ENCODE measurements at places on chromosomes 5 and 9.

DNA sequence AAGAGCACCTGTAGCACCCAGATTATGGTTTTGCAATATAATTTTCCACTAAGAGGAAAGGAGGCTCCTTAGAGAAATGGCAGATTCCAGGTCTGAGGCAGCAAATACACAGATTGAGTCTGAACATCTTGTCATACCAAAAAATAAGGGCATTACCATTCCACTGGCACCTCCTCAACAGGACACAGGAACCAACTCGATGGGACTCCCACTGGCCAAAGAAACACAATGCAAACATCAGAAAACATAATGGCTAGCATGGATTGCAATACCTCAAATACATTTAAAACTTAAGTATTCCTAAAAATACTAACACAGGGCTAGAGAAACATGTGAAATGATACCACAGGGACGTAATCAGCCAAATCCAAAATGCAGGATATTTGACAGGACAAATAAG lies 12.4 kb upstream of the RANBP17 start:
- DNase-seq, result no peak

DNA sequence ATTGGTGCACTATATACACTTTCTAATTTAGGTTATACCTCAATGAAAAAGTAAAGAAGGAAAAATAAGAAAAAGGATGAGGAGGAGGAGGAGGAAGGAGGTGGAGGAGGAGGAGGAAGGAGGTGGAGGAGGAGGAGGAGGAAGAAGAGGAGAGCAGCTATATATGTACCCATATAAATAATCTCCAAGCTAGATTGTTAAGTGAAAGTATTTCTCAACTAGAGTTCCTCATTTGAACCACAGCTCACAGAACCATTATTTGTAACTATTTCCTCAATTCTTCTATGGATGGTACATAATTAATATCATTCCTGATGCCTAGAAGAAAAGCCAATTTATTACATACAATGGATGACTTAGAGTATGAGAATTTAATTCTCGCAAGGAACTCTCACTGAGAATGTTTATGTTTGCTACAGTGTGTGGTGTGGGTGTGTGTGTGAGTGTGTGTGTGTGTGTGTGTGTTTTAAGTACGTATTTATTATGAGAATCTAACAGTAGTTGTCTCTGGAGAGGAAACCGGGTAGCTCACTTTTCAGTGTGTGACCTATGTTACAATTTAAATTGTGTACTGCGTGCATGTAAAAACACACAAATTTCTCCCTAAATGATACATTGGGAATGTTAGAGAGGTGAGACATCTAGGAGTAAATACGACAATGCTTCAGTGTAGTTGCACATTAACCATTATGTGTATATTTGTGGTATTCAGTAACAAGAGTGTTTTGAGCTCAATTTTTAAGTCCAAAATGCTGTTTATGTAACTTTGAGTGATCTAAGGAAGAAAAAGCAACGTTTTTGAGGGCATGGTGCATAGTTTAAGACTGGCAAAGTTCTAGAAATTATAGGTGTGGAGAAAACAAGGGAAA lies 20.2 kb upstream of the NREP start:
- no peak for DNase-seq

- DNase-seq, result no peak
Observed at GRCh38 chr9:17846948-17847655, 268.2 kb downstream of the SH3GL2 start.

DNA sequence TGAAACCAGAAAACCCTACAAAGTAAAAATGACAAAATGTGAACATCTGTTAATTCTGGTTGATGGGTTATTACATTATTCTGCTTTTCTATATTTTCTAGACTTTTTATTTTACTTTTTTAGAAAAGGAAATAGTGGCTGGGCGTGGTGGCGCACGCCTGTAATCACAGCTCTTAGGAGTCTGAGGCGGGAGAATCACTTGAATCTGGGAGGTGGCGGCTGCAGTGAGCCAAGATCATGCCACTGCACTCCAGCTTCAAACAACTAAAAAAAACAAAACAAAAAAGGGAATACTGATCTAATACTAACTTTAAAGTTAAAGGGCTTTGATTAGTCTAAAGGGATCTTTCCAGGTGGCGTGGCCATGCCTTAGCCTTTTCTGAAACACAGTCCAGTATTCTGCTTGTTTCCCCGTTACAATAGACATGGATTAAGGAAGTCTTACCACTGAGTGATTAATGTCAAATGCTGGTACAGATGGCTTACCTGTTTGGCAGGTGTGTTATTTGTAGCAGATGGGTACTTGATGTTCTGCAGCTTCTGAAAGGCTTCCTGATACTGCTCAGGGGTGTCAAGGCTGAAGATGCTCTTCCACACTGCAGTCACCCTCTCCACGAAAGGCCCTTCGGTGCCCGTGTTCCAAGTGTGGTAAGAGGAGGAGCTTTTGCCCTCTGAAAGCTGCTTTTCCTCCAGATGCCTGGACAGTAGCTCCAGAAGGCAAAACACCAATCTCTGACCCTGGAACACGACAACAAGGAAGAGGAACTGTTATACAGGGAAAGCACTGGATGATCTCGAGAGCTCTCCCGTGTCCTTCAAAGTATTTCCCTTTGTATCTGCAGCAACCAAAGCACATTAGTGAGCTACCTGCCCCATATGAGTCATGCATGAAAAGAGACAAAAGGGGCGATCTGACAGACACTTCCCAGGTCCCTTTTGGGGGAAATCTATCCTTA lies 37.5 kb downstream of the CNOT8 start:
- DNase-seq, result no peak

- DNase-seq, result peak; percentile 94
Observed at GRCh38 chr5:134503088-134503936, 22.2 kb upstream of the JADE2 start.

DNA sequence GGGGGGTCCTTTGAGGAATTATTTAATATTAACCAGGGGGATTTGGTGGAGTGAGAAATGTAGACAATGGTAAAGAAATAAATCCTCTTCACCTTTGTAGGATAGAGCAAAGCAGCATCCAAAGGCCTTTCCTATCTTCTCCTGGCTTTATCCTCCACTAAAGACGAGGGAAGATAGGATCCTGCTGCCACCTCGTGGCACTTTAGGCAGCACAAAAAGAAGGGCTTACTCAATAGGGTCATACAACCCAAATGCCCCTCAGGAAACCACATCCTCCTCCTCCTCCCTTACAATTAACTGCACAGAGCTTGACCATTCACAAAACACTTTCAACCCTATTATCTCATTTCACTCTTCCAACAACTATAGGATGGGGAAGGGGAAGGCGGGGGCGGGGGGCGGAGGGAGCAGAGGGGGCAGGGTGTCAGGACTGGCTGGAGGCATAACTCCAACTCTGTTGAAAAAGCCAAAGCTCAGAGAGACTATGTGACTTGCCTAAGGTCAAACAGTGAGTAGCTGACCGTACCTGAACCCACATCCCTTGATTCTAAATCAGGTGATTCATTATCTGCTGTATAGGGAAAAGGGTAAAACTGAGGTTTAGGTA lies 45.4 kb upstream of the MYOT start:
- no peak for DNase-seq

DNA sequence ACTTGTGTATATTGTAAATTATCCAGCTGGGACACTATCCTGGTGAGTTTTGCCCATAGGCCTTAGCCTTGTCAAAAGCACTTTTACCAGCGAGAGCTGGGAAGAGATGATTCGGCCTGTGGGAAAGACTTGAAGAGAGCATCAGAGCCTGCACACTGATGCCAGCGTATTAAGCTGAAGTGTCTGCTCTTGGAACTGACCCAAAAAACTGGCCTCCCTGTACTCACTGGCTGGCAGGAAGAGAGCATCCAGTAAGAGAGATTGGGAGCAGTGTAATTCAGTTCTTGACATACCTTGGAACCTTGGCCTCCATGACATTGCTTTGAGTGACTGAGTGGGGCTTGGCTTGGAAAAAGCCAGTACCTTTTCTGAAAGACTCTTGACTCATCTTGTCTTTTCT lies 73.7 kb downstream of the ZNF462 start:
- no peak for DNase-seq

DNA sequence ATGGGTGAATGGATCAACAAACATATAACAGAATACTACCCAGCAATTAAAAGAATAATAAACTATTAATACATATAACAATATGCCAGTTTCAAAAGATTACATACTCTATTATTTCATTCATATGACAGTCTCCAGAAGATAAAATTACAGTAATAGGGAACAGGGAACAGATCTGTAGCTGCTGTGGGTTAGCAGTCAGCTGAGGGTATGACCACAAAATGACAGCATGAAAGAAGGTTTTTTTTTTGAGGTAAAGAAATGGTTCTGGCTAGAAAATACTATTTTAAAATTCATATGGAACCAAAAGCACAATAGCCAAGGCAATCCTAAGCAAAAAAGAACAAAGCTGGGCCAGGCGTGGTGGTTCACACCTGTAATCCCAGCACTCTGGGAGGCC lies 73.0 kb upstream of the NR5A1 start:
- DNase-seq, result no peak

GRCh38 chr5:153543288-153543687 lies 52.8 kb downstream of the GRIA1 start:
- no peak for DNase-seq

DNA sequence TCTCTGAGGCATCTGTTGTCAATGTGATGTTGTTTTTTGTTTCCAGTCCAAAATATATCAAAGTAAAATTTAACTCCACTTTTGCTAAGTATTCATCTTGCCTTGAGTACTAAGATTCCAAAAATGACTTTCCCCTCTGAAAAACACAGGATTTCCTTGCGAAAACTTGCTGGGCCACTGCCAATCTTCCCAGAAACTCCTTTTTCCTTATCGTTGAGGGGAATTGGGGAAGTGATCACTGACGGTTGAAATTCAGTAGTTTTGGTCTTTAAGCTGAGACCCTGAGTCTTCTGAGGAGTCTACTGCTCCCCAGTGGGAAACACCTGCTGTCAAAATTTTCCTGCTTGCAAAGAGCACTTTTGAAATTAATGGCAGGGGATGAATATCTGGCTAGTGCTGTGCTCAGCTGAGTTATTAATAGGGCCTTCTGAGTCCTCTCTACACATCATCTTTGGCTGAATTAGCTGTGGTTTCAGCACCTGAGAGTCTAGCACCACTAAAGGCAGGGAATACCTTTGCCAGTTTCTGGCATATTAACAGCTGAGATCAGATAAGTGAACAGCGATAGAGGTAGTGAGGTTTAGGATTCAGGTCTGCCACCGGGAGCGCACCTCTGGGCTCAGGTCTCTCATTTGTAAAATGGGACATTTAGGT lies 18.0 kb downstream of the TLR4 start:
- DNase-seq, result no peak

DNA sequence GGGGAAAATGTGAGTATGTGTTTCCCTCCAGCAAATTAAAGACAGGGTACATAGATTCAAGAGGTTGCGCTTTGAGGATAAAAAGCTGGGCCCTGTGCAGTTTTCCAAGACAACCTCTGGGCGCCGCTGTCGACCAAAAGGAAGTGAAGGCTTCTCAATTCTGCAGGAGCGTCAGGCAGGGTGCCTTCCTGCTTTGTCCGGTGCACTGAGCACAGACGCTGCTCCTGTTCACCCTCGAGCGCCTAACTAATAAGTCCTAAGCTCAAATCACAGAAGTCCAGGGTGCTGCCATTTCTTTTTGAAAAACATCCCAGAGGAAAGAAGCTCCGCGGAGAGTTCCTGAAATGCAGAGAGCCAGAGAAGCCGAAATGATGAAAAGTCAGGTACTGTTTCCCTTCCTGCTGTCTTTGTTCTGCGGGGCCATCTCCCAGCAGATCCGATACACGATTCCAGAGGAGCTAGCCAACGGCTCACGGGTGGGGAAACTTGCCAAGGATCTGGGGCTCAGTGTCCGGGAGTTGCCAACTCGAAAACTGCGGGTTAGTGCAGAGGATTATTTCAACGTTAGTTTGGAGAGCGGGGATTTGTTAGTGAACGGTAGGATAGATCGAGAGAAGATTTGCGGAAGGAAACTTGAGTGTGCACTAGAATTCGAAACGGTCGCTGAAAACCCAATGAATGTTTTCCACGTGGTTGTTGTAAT lies at the start of gene PCDHGB1:
TSS of gene PCDHGB1 (plus strand) at position 183 of the 703 bp plus-strand sequence. CDS start at position 345, 162 bp downstream.
- DNase-seq, result no peak

DNA sequence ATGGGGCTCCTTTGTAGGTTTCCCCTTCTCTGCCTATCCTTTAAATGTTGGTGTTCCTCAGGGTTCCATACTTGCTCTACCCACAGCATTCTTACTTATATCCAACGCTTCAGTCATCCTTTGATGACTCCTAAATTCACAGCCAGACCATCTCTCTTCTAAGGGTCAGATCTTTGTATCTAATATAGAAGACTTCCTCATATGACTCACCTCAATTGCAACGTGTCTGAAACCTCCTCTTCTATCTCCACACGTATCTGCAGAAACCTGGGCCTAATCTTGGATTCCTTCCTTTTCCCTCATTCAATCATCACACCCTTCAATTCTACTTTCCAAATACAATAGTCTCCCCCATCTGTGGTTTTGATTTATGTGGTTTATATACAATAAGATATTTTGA lies 68.3 kb downstream of the HMGCR start:
- no peak for DNase-seq

- DNase-seq, result no peak
Observed at GRCh38 chr9:118595719-118596305, 773.4 kb downstream of the BRINP1 start.

Measured in ascending aorta (tissue), 2 donors.